ENCODE measurements at places on chromosomes 5 and 9. TPM values are rescaled to one million over a fixed set of nuclear protein-coding genes. Genes with fewer than 3 reads are reported as not detected.

- peaks cover 48% of the 10 kb centered on the region for H3K27me3 ChIP-seq
- peaks cover 54% of the 10 kb centered on the region for H3K4me1 ChIP-seq
- no peak overlapping the region for H3K27ac ChIP-seq
These were observed 146.3 kb downstream of the ERCC6L2 start for GRCh38 chr9:96021551-96022444.

- no peak overlapping the region for H3K27ac ChIP-seq
- peaks cover 13% of the 10 kb centered on the region for H3K27me3 ChIP-seq
- no peak for DNase-seq
- H3K4me1 ChIP-seq = peaks cover 19% of the 10 kb centered on the region
- no peak overlapping the region for H3K4me3 ChIP-seq
- no peaks in the 10 kb centered on the region for H3K36me3 ChIP-seq
These were observed 94.5 kb downstream of the LMX1B start for GRCh38 chr9:126708178-126708577.

GRCh38 chr9:105216440-105217178 lies 27.8 kb upstream of the SLC44A1 start:
- H3K4me1 ChIP-seq = no peaks in the 10 kb centered on the region
- no peaks in the 10 kb centered on the region for H3K36me3 ChIP-seq

DNA sequence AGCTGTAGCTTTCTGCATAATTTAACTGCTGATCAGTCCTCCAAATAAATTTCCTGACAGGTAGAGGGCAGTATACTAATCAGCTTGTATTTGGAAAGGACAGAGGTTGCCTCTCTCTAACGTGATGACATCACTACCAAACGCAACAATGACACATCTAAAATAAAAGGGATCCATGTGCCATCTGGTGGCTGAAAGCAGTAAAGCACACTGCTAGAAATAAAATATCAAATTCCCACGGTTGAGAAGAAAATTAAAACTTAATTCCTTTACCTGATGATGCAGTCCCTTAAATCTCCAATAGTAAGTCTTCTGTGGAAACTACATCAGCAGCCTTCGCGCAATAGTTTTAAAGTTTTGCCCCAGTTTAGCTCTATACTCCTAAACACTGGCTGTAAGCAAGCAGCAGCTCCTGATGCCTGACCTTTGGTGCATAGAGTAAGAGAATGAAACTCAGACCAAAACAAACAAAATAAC lies 54.5 kb downstream of the DIAPH1 start:
- H3K4me1 ChIP-seq = peaks cover 41% of the 10 kb centered on the region
- no peaks in the 10 kb centered on the region for H3K27me3 ChIP-seq
- H3K4me3 ChIP-seq = peak overlapping the region; percentile 12
- peaks cover 58% of the 10 kb centered on the region for H3K36me3 ChIP-seq
- H3K27ac ChIP-seq = peak overlapping the region; percentile 74
- DNase-seq = peak; percentile 75

GRCh38 chr5:149632311-149633251 lies 51.3 kb downstream of the ARHGEF37 start:
- H3K4me3 ChIP-seq = no peak overlapping the region
- peak; percentile 43 for DNase-seq
- H3K4me1 ChIP-seq = peaks cover 13% of the 10 kb centered on the region
- no peaks in the 10 kb centered on the region for H3K27me3 ChIP-seq
- no peaks in the 10 kb centered on the region for H3K36me3 ChIP-seq
- H3K27ac ChIP-seq = no peak overlapping the region

DNA sequence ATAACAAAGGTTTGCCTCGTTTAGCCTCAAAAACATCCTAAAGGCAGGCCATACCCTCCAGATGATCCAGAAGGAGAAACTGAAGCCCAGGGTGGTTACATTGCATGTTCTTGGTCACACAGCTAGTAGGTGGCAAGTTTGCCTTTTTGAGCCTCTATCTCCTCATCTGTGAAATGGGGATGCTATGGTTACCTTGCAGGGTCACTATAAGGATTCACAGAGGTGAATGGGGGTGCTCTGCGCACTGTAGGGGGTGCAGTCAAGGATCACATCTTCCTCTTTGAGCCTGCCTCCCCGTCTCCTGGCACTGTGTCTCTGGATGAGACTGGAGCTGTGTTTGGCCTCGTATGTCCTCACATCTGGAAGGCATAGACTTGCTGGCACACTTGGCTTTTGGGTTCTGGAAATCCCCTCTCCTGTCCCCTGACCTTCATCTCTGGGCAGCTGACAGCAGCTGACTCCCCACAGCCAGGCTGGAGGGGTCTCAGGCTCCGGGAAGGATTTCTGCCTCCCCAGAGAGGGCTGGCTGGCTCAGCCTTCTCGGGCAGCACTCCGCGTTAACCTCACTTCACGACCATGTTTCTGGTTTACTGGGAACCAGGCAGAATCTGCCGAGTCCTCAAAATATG lies 167.7 kb downstream of the RGS3 start:
- no peak overlapping the region for H3K4me3 ChIP-seq
- peaks cover 7% of the 10 kb centered on the region for H3K27me3 ChIP-seq
- H3K36me3 ChIP-seq = no peaks in the 10 kb centered on the region
- no peak overlapping the region for H3K27ac ChIP-seq
- peaks cover 13% of the 10 kb centered on the region for H3K4me1 ChIP-seq

- peaks cover 47% of the 10 kb centered on the region for H3K4me1 ChIP-seq
- DNase-seq = peak; percentile 61
- peaks cover 31% of the 10 kb centered on the region for H3K36me3 ChIP-seq
- H3K4me3 ChIP-seq = peak overlapping the region; percentile 88
- H3K27ac ChIP-seq = peak overlapping the region; percentile 88
- H3K27me3 ChIP-seq = no peaks in the 10 kb centered on the region
These were observed 536 bp upstream of the COMMD10 start for GRCh38 chr5:116084287-116084691.

GRCh38 chr5:23884405-23885031 lies 377.1 kb downstream of the PRDM9 start:
- no peak for DNase-seq
- H3K4me1 ChIP-seq = no peaks in the 10 kb centered on the region
- no peaks in the 10 kb centered on the region for H3K27me3 ChIP-seq
- H3K27ac ChIP-seq = no peak overlapping the region
- no peak overlapping the region for H3K4me3 ChIP-seq

GRCh38 chr9:129100383-129101169 lies 10.0 kb downstream of the CRAT start:
- no peak overlapping the region for H3K27ac ChIP-seq
- no peaks in the 10 kb centered on the region for H3K27me3 ChIP-seq
- H3K4me3 ChIP-seq = no peak overlapping the region
- DNase-seq = no peak

DNA sequence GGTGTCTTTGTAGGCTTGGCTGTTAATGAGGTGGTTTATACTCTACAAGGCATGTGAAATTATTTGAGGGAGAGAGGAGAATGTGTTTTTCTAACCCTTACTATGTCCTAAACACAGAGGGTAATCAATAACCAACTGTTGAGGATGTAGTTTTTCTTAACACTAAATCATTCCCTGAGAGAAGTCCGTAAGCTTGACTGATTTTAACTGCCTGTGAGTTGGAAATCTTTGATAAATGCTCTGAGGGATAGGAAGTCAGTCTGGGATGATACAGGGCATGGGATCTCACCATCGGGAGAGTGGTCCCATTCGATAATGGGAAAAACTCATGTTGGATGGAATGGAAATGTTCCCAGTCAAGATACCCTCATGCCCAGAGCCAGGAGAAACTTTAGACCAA lies 249.6 kb downstream of the PDZD2 start:
- H3K27ac ChIP-seq = no peak overlapping the region
- no peaks in the 10 kb centered on the region for H3K27me3 ChIP-seq
- H3K36me3 ChIP-seq = no peaks in the 10 kb centered on the region

DNA sequence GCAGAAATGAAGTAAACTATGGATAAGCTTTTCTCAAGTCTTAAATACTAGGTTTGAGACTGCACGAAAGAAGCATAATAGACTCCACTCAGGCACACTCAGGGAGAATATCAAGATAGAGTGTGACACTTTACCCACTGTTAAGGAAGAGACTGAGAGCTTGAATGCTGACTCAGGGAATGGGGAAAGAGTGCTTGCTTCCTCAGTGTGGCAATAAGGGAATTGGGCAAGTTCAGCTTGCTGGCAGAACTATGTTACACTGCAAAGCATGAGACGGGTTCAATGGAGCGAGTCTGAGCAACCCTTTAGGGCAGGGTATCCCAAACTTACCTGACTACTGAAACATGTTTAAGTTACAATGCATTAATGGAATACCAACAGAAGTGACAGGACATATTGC lies 237.7 kb upstream of the MEF2C start:
- DNase-seq = no peak
- no peaks in the 10 kb centered on the region for H3K4me1 ChIP-seq
- H3K4me3 ChIP-seq = no peak overlapping the region
- H3K27ac ChIP-seq = no peak overlapping the region
- H3K36me3 ChIP-seq = no peaks in the 10 kb centered on the region
- no peaks in the 10 kb centered on the region for H3K27me3 ChIP-seq

DNA sequence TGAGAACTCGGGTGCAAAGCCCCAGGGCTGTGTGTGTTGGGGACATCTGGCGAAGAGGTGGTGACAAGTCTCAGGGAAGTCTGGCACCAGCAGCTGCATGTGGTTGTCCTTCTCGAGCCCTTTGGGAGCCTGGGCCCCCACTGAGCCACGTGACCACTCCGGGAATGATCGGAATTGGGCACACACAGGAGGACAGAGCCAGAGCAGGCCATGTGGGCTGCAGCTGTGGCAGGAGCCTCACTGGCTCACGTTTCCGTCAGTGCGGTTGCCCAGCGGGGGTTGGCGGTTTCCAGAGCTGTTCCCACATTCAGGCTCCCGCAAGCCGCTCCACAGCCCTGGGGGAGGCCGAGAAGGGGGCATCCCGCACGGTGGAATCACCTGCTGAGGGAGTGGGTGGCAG lies 6.8 kb upstream of the CEL start:
- DNase-seq = no peak
- no peaks in the 10 kb centered on the region for H3K27me3 ChIP-seq
- peaks cover 36% of the 10 kb centered on the region for H3K4me1 ChIP-seq
- H3K36me3 ChIP-seq = peaks cover 38% of the 10 kb centered on the region
- no peak overlapping the region for H3K27ac ChIP-seq

- H3K4me1 ChIP-seq = no peaks in the 10 kb centered on the region
- H3K27me3 ChIP-seq = peaks cover 7% of the 10 kb centered on the region
- H3K27ac ChIP-seq = no peak overlapping the region
- H3K4me3 ChIP-seq = no peak overlapping the region
- no peak for DNase-seq
These were observed 311.1 kb downstream of the RFX3 start for GRCh38 chr9:3214741-3215140.

DNA sequence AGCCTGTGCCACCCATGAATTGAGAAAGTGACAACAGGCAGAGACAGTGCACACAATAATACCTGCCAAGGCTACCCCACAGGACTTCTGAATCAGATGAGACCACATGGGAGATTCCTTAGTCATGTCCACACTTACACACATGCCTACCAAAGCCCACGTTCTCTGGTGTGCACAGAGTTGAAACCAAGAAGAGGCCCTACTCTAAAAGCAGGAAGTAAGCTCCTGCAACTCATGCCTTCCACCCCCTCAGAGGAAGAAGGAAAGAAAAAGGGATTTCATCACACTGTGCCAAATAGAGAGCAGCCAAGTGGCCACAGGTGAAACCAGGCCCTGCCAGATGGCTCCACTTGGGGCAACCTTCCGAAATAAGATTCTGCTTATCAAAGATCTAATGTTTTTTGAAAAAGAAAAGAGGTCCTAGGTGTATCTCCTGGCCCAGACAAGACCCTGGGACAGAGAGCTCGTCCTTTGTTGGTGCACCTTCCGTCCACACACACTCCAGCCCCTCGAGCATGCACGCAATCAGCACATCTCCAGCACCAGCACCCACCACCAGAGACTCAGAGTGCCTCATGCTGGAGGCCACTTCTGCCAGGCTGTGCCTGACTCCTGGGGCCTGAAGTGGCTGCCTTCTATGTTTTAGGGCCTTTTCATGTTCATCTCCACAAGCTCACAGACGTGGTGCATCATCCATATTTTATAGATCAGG lies 114.6 kb upstream of the SPOCK1 start:
- H3K27ac ChIP-seq = peak overlapping the region; percentile 27
- peaks cover 6% of the 10 kb centered on the region for H3K27me3 ChIP-seq
- H3K36me3 ChIP-seq = no peaks in the 10 kb centered on the region
- peak; percentile 36 for DNase-seq

CTNND2 gene
- not detected for total RNA-seq

HCN1 gene
- not detected for total RNA-seq

IFNE gene
- total RNA-seq = not detected

FLT4 gene
- total RNA-seq = 0.75 TPM

IRX4 gene
- not detected for total RNA-seq

EGR1 gene
- total RNA-seq = 45.3 TPM

NUTM2G gene
- not detected for total RNA-seq
